ENCODE measurements at places on chromosomes 2 and 18.

DNA sequence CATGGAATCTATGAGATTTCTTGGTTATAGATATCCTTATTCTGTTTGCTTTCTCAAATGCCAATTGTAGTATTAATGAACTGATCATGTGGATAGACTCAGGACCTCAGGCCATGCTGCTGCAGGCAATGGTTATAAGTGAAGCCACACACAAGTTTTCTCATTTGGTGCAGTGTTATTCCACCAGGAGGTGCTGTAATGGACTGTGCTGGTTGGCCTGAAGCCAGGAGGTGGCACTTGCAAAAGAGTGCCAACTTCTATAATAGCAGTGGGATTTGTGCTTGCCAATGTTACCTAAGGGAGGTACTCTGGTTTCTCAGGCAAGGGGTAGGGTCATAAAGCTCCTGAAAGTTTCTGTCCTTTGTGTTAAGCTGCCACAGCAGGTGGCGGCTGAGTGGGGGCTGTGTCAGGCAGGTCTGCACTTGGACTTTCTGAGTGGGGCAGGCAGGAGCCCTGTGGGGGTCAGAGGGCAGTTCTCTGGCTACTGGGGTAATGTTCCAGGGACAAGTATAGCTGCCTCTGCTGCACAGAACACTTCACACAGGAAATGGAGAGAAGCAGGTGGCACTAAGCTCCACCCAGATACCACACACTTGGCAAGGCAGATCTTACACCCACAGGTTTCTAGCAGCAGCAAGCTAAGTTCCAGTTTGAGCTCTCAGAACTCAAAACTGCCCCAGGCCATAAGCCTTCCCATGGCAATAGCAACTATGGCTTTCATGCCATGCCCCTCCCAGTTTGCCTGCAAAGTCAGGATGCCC, 352.6 kb upstream of the CWC22 start:
- peak; percentile 14 for DNase-seq

DNA sequence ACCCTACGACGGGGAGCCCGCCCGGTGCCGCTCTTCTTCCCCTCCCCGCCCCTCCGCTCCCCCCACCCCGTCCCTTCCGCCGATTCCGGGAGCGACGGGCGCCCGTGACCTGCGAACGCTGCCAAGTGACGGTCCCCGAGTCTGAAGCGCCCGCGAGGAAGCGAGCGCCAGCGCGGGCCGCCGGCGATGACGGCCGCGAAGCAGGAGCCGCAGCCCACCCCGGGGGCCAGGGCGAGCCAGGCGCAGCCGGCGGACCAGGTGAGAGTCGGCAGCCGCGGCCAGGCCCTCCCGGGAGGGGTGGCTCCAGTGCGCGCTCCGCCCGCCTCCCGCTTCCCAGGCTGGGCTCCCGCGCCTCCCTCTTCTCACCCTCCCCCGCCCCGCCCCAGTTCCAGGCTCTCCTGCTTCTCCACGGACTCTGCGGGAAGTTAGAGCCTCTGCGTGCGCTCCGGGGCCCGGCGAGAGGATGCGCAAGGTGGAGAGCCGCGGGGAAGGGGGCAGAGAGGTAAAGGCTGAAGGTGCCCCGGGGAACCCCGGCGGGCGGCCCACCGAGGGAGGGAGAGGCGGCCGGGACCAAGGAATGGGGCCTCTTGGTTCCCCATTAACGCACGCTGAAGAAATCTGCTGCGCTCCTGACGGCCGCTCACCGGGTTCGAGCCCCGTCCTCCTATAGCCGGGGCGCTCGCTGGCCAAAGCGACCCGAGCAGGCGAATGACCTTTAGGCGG, 719.5 kb downstream of the DPP10 start:
- DNase-seq, result no peak

GRCh38 chr2:120722568-120723421, 12.9 kb upstream of the GLI2 start:
- no peak for DNase-seq

GRCh38 chr2:225781991-225782390, 382.5 kb downstream of the NYAP2 start:
- no peak for DNase-seq

- DNase-seq, result no peak
Measured at GRCh38 chr18:58221060-58221725, 177.2 kb downstream of the NEDD4L start.

DNA sequence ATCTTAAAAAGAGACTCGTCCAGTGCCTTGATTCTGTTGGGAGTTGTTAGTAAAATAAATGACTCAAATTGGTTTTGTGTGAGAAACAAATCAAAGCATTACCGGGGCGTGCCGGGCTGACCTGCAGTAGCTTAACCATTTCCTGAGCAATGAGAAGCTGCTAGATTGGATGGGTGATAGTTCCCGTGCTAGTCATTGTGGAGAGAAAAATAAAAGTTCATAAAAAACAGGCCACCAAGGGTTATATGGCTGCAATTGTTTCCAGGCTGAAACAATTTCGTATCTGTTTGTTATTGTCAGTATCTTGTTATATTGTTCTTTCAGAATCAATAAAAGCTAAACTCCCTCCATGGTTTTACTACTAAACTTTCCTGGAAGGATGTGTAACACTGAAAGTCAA, 314.4 kb downstream of the MTX2 start:
- no peak for DNase-seq

DNA sequence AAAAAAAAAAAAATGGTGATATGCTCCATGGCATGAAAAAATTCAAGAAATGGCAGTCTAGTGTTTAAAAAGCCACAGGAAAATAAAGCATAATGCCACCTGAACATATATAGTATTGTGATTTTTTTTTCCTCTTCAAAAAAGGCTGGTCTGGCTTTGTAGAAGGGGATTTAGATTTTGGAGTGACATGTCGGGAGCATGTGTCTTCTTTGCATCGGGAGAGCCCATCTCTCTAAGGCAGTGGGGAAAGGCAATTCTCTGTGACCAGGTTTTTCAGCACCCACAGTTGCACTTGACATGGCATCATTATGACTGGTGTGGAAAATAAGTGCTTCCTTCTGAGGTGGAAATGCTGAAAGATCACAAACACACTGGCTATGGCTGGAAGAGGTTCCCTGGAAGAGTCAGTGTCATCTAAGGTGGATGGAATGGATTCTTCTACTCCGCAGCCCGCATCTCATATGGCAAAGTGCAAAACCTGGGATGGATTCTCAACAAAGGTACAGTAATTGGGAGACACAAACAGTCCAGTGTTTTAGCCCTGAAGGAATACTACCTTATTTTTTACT, 172.5 kb downstream of the AGAP1 start:
- DNase-seq, result no peak

DNA sequence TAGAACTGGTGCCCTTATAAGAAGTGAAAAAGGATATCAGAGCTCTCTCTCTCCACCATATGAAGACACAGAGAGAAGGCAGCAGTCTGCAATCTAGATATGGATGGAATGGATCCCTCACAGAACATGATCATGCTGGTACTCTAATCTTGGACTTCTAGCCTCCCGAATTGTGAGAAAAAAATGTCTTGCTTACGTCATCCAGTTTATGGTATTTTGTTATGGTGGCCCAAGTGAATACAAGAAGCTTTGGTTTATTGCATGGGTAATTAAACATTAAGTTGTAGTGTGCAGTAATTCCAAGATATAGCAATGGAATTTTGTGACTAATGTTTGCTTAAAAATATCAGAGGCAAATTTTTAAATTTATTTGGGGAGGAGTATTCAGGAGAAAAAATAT, 1667.4 kb upstream of the SLC39A10 start:
- no peak for DNase-seq
